ENCODE measurements at places on chromosomes 2 and 18.

DNA sequence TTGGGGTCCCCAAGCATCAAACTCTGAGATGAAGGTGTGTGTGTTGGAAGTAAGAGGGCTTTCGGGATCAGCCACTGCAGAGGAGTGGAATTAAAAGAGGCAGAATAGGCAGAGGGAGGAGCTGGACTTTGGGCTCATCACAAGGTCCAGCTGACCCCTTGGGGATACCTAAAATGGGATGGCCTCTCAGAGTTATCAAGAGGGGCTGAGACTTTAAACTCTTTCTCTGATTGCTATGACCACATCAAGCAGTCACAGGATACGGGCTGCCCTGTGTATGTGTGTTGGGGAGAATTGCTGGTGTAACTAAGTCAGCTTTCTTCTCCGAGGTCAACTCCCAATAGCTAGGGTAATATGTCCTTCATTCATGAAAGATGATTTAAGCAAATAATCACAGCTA is 127.7 kb upstream of the SLC14A2 start:
- DNase-seq, result no peak

GRCh38 chr2:118430510-118431164 is 342.4 kb downstream of the INSIG2 start:
- DNase-seq, result no peak

- DNase-seq, result no peak
These were observed 159.5 kb upstream of the EPHA4 start for GRCh38 chr2:221731432-221732145.

DNA sequence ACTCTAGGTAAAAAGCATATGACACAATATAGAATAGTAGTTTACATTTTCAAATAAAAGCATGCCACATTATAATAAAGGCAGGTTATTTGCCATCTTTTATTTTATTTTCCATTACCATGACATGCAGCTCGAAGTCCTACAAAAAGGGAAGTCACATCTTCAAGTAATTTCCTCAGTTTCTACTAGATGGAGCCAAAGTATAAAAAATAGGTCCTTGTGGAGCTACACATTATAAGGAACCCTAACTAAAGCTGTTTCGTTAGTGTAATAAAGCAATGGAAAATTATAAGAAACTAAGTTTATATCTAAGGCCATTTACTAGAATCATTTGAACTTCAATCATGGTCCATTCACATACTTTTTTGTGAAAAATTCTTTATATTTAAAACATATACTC is 674.5 kb downstream of the KCNJ3 start:
- no peak for DNase-seq

DNA sequence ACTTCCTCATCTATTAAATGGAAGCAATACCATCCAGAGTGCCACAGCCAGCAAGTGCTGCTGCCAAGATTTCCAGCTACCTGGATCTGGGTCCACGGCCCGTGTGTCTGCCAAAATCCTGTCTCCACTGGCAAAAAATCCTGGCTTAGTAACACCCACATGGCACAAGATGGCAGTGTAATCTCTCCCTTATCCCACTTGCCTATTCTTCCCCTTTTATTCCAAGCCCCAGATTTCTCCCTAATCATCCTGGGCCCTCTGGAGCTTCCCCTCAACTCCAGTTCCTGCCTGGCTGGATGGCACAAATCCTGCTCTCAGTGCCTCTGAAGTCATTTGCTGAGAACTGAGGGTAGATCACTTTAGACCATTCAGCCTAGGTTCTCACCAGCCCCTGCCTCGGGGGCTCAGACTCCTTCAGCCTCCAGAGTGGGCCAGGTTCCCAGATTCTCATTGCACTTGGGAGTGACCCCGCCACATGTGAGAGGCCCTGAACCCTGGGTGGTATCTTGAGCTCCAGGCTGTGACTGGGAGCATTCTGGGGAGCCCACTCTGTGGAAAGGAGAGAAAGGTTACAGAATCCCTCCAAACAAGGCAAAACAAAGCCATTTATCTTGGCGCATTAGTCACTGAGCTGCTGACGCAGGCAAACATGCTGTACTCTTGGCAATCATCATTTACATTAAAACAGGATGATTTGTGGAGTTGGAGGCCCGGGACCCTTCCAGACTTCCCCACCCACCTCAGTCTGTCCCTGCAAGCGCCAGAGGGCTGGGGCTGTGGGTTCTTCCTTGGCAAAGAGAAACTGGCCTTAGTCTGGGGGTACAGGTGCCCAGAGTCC is 325.8 kb downstream of the DYSF start:
- DNase-seq, result no peak

DNA sequence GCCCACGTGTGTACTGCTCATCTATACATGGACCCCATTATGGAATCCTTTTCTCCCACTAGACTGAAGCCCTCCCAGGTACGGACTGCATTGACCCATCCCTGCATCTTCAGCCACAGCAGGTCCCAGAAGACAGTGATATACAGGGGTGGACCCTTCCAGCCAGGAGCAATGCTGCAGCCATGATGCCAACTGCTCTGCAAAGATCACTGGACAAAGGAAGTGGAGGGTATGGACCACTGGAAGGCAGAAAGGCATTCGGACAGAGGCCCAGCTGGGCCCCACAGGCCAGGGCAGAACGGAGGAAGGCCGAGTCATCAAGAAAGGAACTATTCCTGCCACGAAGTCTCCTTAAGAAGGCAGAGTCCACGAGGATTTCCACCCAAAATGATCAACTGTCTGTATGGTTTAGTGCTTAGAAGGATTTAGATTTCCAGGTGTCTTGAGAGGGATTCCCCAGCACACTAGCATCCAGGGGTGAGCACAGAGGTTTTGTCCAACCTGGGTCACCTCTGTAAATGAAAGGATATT is 93.4 kb downstream of the TWIST2 start:
- no peak for DNase-seq

- DNase-seq, result no peak
These were observed 399.1 kb upstream of the SPRED2 start for GRCh38 chr2:65831509-65831908.

DNA sequence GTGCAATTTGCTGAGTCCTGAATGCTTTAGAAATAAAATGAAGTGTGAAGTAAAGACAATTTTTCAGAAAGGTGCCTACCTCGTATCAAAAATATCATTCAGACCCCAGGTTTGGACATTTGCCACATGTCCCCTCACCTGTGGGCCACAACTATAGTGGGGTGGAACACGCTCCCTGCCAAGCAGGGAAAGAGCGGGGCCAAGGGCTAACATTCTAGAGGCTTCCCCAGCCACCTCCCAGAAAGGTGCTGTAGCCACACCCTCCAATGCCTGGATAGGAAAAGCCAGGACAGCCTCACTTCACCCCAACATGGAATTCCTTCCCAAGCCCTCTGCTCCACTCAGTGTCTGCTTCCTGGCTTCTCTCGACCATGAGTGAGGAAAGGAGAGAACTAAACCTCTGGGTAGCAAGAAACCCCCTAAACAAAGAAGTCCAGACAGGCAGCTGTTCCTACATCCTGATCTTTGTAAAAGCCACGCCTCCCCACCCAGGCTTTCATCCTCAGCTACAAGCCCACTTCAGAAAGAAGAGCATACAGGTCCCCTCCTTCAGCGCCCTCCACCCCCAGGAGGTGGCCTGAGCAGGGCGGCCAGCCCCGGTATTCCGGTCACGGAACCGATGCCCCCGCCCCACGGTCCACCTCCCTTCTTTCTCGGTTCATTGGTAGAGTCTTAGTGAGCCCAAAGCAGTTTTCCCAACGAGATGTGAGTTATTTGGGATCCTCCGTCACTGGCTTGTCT is 2.1 kb downstream of the COL6A3 start:
- DNase-seq, result no peak

DNA sequence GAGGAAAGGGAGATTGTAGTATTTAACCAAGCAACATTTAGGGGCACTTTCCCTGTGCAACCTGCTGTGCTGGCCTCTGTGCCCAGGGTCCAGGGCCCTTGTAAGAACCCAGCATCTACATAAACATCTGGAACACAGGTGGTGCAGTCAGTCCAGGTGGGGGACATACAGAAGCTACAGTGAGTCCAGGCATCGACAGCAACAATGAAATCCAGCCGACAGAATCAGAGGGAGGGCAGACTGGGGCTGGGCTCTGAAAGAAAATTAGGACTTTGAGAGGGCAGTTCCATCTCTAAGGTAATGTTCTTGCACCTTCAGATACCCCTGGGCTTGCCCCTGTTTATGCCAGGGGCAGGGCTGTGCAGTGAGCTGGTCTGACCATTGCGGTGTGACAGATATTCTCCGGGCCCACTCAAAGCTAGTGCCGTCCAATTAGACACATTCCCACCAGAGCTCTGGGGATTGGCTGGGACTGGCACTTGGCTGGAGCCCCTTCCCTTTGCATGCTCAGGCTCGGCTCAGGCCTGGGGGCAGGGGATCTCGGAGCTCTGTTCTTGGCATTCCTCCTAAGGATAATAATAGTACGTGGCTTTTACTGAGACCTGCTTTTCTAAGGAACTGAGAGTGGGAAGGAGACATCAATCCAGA is 5.4 kb downstream of the LBH start:
- no peak for DNase-seq

GRCh38 chr2:64015391-64015790 is 3.8 kb downstream of the VPS54 start:
- no peak for DNase-seq

DNA sequence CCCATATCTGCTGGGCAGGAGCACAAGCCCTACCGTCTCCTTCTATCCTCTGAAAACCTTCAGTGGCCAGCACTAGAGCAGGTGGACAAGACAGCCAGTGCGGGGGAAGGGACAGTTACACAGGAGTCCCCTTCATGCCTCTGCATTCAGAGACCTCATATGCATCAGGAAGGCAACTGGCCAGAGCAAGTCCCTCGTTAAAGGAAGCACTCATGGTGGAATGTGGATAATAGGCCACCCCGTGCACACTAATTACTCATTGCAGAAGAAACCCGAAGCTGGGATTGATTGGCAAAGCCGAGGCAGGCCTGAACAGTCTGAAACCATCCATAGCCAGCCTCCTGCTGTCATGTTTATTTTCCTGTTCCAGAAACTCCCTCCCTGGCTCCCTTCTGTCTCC is 11.2 kb downstream of the KIAA2012 start:
- peak; percentile 48 for DNase-seq

- no peak for DNase-seq
These were observed 116.6 kb downstream of the GLI2 start for GRCh38 chr2:120852200-120852815.

DNA sequence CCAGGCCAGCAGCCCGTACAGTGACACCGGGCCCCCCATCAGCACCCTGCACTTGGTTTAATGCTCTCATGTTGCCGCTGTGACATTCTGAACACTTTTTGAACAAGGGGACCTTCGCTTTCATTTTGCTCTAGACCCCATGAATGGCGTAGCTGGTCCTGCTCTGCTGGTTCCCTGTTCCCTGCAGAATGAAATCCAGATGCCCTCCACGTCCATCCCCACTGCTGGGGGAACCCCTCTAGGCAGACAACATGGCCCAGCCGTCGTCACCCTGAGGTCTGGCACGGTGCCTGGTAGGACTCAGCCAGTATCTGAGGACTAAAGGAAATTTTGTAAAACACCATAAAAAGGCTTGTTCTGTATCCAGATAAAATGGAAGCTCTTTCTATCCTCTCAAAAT is 128.6 kb downstream of the KCTD1 start:
- DNase-seq, result no peak

- no peak for DNase-seq
These were observed 499.7 kb upstream of the KLHL29 start for GRCh38 chr2:22885245-22885644.

DNA sequence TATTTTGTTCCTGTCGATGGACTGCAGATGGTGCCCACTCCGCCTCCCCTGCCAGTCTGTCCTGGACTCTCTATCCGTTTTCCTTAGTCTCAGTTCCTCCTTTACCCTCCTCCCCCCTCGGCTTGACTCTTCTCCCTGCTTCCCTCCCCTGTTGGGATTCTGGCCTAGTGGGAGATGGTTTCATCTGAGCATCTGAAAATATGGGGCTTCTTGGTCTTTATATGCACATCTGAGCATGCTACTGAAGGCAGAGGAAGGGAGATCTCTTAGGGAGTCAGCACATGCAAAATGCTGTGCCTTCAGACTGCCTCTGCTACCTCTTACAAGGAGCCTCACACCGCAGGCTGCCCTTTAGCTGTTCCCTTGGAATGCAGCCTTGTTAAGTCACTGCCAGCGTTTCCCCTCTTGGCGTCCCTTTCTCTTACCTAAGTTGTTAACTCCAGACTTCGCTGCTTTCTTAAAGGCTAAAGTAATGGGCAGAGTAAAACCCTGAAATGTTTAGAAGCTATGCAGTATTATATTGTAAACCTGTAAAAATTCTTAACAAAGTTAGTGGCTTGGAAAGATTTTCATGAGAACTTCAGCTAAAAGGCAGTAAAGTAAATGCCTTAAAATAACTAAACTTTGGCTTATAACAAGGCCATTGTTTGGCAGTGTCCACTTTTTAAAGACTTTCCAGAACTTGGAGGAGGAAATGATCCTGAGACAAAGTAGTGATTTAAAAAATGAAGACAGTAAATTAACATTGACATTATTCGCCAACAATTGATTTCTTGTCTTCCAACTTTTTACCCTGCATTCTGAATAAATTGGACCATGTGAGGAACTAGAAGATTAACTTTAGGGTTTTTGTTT is 49.8 kb downstream of the LDLRAD4 start:
- DNase-seq, result no peak

GRCh38 chr2:15073664-15074063 is 441.1 kb downstream of the LRATD1 start:
- DNase-seq, result no peak

DNA sequence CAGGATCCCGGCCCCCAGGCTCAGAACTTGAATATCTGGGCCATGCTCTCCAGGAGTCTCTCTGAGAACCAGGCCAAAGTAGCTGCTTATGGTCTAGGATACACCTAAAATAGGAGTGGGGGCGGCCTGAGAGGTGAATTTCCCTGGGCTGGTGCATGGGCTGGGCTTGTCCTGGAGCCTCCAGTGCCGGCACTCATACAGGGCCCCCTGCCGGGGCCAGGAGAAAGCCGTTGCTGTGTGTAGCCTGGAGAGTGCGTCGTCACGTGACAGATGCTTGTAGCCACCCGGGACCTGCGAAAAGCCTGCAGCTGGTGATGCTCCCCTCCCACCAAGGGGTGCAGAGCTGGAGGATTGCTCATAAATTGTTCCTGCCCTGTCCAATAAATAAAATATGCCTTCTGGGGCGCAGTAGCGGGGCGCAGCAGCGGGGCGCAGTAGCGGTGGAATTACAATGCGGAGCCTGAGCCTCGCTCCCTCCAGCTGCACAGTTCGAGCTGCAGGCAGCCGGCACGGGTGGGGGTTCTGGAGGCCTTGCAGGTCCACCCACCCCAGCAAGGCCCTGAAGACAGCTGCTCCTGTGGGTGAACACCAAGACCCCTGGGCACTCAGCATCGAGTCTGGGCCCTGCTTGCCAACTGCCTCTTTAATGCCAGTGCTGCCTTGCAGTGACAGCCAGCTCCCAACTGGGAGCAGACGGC is 289.9 kb downstream of the NDUFA10 start:
- DNase-seq, result peak; percentile 6

- DNase-seq, result no peak
These were observed 366.7 kb upstream of the DLGAP1 start for GRCh38 chr18:4821801-4822200.

- no peak for DNase-seq
These were observed 23.5 kb upstream of the RPL37A start for GRCh38 chr2:216474925-216475670.

DNA sequence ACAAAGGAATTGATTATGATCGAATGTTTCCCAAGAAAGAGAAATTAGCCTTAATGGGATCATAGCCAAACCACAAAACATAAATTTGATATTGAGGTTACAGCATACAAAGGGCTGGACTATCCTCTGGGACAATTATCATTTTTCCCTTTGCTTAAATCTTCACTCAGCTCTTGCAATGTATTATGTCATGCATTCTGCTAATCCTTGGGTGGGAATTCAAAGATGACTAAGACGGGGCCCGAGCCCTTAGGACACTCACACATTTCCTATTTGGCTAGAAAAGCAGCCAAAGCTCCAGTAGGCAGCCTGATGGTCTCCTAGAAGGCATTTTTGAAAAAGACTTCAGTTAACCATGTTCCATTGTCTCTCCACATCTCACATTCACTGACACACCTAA is 17.2 kb upstream of the NMI start:
- DNase-seq, result no peak
